Stimulated activated naive B cell treated with anti-CD40 and anti-IgM and Interleukin-4, amounts not matched to agents 10 μg/mL and 1 μg/mL and 100 μg/mL, for 72 hours (primary cell): ENCODE measurements at places on chromosomes 2 and 18.
A peak's percentile ranks its signal among the peaks of the same experiment; 100 is the strongest.

DNA sequence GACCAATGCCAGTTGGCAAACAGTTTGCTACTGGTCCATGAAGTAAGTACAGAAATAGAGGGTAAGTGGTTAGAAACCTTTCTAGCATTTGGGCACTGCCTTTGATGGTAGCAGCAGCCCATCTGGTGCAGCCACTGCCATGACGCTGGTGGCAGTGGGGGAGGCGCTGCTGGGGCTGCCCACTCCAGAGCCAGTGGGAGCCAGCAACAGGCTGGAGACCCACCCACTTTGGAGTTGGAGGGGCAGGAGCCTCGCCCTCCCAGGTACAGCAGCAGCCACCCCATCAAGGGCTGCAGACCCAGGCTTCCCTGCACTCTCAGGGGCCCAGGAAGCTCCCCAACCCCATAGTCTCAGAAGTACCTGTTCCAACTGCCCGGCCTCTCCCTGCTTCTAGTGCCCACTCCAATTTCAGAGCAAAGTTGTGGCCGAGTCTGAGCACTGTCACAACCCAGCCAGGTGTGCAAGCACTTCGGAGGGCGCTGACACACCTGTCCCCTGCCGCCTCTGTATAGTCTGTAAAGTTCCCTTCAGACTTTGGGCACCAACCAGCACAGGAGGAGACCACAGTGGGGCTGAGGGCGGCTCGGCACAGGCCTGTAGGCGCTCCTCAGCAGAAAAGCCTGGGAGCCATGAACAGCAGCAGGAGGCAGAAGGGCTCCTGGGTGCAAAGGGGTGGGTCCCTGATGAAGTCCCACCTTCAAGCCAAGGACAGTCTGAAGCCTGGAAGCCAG is 125.6 kb upstream of the CCDC150 start:
- peaks cover 12% of the 10 kb centered on the region for H3K27me3 ChIP-seq
- no peaks in the 10 kb centered on the region for H3K4me1 ChIP-seq
- H3K27ac ChIP-seq, result no peak overlapping the region
- DNase-seq, result no peak
- no peak overlapping the region for H3K4me3 ChIP-seq

- no peak overlapping the region for H3K4me3 ChIP-seq
- DNase-seq, result no peak
- H3K36me3 ChIP-seq, result no peaks in the 10 kb centered on the region
- no peak overlapping the region for H3K27ac ChIP-seq
- H3K4me1 ChIP-seq, result no peaks in the 10 kb centered on the region
Measured at GRCh38 chr2:38158378-38159118, 82.6 kb upstream of the CYP1B1 start.

DNA sequence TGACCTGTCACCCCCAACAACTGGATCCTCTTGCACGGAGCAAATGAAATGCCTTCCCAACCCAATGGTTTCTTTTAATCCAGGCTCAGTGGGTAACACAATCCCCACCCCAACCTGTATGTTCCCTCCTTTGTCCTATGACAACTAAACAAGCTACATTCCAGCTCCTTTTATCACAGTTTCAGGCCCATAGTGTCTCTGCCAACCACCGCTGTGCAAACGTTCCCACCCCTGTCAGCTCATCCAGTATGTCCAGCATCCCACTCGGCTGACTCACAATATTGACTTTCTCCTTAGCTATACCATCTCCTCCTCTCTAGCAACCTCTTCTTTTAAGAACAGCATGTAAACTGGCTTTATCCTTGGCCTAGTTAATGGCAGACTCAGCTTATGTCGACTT is 117.9 kb upstream of the PPP1CB start:
- H3K27me3 ChIP-seq, result peaks cover 5% of the 10 kb centered on the region
- H3K27ac ChIP-seq, result no peak overlapping the region
- H3K4me1 ChIP-seq, result peaks cover 13% of the 10 kb centered on the region
- no peak overlapping the region for H3K4me3 ChIP-seq

- no peak overlapping the region for H3K4me3 ChIP-seq
- H3K36me3 ChIP-seq, result peaks cover 1% of the 10 kb centered on the region
- H3K27me3 ChIP-seq, result no peaks in the 10 kb centered on the region
- no peak for DNase-seq
- H3K27ac ChIP-seq, result no peak overlapping the region
Measured at GRCh38 chr2:73823916-73824523, 4.7 kb upstream of the STAMBP start.

DNA sequence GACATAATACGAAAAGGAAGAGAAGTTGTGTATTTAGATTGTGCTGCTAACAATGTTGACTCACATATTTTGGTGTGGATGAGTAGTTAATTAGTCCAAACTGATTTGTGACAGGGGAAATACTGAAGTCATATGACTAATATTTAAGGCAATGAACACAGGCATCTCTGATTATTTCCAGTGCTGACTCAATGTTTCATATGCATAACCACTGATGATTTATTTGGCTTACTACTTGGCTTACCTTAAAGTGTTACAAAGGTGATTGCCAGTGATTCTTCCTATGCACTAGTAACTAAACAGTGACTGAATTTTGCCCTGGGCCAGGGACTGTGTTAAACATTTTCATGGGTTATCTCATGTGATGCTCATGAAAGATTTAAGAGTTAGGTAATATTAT is 722.6 kb downstream of the METTL4 start:
- H3K36me3 ChIP-seq, result no peaks in the 10 kb centered on the region
- DNase-seq, result no peak
- no peaks in the 10 kb centered on the region for H3K4me1 ChIP-seq

DNA sequence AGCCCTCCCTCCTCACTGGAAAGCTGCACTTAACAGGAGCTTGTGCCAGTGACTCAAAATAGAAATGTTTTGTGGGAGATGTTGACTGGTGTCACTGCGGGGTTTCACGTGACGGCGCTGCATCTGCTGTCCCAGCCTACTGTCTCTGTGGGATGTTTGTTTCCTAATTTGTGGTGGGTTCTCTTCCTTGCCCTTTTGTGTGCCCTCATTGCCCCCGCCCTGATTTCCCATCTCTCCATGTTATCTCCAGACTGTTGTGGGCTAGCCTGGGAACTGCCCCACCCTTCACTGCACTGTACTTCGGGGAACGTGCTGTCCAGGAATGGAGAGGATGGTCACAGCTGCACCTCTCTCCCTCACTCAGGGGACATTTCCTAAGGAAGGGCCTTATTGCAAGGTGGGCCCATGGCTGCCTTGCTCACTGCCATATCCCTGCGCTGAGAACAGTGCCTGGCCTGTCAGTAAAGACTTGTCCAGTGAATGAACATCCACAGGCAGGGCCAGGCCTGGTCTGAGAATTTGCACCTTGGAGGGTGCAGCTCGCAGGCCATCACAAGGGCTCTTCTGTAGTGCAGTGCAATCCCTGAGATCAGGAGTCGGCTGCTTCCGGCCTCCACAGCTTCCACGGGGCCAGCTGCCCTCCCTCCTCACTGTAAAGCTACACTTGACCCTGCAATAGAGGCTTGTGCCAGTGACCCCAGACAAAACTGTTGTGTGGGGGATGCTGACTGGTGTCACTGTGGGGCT is 18.1 kb downstream of the ZAP70 start:
- no peak for DNase-seq
- peaks cover 1% of the 10 kb centered on the region for H3K36me3 ChIP-seq
- no peak overlapping the region for H3K27ac ChIP-seq
- H3K27me3 ChIP-seq, result no peaks in the 10 kb centered on the region
- no peak overlapping the region for H3K4me3 ChIP-seq

DNA sequence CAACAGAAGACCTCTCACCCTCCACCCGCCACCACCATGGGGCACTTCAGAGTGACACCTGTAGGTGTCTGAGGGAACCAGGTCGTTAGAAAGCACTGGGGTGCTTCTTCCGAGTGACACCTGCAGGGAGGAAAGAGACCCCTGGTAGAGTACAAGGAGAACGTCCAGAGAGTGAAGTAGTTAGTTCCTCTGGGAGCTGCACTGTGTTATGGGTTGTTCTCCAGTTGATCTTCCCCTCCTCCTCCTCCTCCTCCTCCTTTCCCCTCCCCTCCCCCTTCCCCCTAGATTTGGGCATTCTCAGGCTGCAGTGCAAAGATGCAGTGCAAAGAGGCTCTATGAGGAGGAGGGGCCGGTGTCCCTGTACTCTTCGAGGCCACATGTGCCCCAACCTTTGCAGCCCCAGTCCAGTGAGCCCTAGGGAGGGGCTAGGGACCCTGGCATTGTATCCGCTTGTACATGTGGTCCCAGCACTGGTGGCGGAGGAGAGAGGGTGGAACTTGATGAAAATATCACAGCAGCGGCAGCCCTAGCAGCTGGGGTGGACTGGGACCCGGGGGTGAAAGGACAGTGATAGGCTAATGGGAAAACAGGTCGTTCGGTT is 850 bp downstream of the DNAJB2 start:
- peaks cover 41% of the 10 kb centered on the region for H3K4me1 ChIP-seq
- peak overlapping the region; percentile 98 for H3K27ac ChIP-seq
- H3K36me3 ChIP-seq, result peaks cover 27% of the 10 kb centered on the region
- peak overlapping the region; percentile 91 for H3K4me3 ChIP-seq
- H3K27me3 ChIP-seq, result no peaks in the 10 kb centered on the region
- DNase-seq, result no peak

DNA sequence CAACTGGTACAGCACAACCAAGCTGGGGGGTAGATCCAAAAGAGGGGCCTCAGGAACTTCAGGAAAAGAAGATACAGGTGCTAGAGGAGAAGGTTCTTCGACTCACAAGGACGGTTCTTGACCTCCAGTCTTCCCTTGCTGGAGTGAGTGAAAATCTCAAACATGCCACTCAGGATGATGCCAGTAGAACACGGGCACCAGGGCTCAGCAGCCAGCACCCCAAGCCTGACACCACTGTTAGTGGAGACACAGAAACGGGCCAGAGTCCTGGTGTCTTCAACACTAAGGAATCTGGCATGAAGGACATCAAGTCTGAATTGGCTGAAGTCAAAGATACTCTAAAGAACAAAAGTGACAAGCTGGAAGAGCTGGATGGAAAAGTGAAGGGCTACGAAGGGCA is 43.8 kb downstream of the EMILIN2 start:
- H3K4me1 ChIP-seq, result no peaks in the 10 kb centered on the region
- no peak overlapping the region for H3K4me3 ChIP-seq

- peaks cover 96% of the 10 kb centered on the region for H3K4me1 ChIP-seq
- peaks cover 55% of the 10 kb centered on the region for H3K36me3 ChIP-seq
- no peak for DNase-seq
- H3K27ac ChIP-seq, result peak overlapping the region; percentile 98
- H3K4me3 ChIP-seq, result peak overlapping the region; percentile 58
Measured at GRCh38 chr2:68765739-68766375, 31.2 kb downstream of the ARHGAP25 start.

DNA sequence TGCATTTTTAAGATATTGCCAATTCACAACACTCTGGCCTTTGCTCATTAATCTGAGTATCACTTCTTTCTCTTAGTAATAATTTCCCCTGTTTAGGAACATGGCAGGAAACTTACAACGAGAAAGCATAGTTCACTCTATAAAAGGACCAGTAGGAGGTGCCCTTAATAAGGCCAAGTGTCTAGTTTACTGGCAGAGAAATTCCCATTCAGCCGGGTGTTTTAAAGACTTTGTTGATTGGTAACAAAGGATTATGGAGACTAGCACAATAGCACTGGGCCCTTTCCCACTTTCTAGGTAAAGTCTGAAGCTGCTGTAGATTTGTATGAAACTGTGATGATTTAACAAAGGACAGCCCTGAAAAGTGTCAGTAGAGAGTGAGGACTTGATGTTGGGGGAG is 3.1 kb downstream of the DCC start:
- H3K4me1 ChIP-seq, result no peaks in the 10 kb centered on the region
- no peaks in the 10 kb centered on the region for H3K36me3 ChIP-seq
- no peak for DNase-seq

- H3K4me3 ChIP-seq, result no peak overlapping the region
- H3K27me3 ChIP-seq, result no peaks in the 10 kb centered on the region
- H3K27ac ChIP-seq, result no peak overlapping the region
- peaks cover 2% of the 10 kb centered on the region for H3K36me3 ChIP-seq
Measured at GRCh38 chr2:87403893-87404175, 344.1 kb upstream of the PLGLB2 start.

- no peak for DNase-seq
- H3K27ac ChIP-seq, result no peak overlapping the region
- H3K4me1 ChIP-seq, result no peaks in the 10 kb centered on the region
- H3K4me3 ChIP-seq, result no peak overlapping the region
- H3K27me3 ChIP-seq, result no peaks in the 10 kb centered on the region
- H3K36me3 ChIP-seq, result no peaks in the 10 kb centered on the region
Measured at GRCh38 chr18:14945984-14946383, 198.0 kb downstream of the ANKRD30B start.

DNA sequence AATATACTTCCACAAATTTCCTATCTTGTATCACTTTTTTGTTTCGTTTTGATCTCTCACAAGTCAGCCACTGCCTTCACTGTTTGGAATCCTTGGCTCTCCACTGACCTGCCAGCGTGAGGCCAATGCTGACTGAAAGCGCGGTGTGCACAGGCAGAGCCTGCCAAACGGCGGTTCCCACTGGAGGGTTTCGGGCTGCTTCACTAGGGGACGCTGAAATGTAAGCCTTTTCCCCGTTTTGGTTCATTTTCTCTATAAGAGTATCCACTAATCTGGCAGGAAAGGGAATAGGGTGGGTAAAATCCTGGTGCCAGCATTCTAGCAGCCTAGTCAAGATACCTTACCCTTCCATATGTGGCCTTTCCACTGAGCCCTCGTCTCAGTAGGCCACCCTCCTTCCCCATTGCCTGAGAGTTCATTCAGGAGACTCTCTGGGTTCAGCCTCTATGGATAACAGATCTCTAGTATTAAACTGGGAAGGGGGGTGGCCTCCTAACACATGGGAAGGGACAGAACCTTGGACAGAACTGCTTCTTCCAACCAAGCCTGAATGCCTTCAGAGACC is 91.5 kb downstream of the DYM start:
- H3K4me1 ChIP-seq, result peaks cover 3% of the 10 kb centered on the region
- no peaks in the 10 kb centered on the region for H3K27me3 ChIP-seq
- H3K4me3 ChIP-seq, result no peak overlapping the region
- H3K27ac ChIP-seq, result peak overlapping the region; percentile 25
- H3K36me3 ChIP-seq, result peaks cover 13% of the 10 kb centered on the region

DNA sequence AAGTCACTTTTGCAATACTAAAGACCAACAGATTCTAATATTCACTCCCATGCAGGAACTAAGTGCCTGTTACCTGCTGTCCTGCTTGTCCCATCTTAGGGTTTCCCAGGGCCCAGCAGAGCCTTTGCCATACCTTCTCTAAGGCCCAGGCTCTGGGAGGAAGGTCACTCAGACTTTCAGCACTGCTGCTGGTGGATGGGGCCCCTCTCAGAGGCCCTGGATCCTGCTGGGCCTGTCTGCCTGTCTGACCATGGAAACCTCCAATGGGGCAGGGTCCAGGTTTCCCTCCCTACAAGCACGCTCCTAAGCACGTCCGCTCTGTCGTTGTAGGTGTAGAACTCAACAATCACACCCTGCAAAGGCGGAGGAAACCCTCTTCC is 75.1 kb downstream of the RRM2 start:
- H3K4me3 ChIP-seq, result no peak overlapping the region
- no peaks in the 10 kb centered on the region for H3K4me1 ChIP-seq
- H3K27ac ChIP-seq, result no peak overlapping the region
